ENCODE measurements at places on chromosomes 3 and 15.

DNA sequence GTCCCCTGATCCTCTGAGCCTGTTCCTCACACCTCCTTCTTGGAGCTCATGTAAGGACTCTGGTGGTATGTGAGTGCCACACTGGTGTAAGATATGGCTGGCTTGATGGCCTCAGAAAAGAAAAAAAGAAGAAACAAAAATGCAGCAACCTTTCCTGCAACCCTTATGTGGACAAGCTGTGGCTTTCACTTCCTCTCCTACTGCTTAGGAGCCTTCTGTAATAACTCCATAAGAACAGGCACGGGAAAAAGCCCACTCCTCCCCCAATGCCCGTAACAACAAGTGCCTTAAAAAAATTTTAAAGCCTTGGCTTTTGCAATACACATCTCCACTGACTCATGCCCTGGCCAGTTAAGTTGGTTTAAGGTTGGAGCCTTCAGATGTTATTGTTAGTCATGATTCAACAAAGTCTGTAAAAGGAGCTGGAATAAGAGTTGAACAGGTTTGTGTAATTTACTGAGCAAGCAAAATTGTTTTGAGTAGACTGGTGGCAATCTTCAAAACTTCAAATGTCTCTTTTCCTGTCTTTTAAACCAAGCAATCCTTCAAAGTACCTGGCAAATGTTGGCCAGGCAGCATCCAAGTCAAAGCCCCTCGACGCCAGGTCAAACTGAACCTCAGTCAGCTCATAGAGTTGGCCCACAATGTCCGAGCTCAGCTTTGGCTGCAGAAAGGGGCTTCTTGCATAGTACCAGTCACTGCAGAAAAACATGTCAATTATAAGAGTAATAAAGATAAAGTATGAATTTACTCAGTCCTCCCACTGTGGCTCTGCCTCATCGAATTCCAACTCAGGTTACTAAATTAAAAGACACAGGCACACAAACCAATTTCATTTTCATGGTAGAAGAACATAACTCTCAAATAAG, 22.9 kb downstream of the FYCO1 start:
- peak; percentile 92 for DNase-seq

GRCh38 chr15:80152896-80153876, at the start of gene FAH:
TSS of gene FAH (plus strand) at chr15:80152999. CDS start at chr15:80153055, 56 bp downstream.
- DNase-seq, result peak; percentile 74

- no peak for DNase-seq
Measured at GRCh38 chr3:127042634-127043033, 59.7 kb downstream of the PLXNA1 start.

- no peak for DNase-seq
Measured at GRCh38 chr3:97665896-97666295, 98.7 kb upstream of the ARL6 start.

GRCh38 chr15:67732671-67733374, 92.5 kb upstream of the SKOR1 start:
- no peak for DNase-seq

DNA sequence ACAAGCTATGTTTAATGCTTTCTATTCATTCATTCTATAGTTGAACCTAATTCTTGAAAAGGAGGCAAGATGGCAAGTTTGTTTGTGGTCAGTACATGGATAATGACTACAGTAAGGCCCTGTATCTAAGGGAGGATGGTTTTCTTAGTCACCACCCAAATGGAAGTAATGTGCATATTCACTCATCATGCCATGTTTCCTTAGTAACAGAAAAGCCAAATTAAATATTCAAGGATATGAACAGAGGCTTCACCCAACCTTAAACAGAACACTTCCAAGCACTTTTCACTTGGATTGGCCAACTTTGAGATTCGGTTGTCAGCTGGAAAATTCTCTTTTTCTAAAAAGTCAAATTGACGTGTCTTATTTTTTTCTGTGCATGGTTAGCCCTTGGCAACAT, 805.3 kb upstream of the LMCD1 start:
- DNase-seq, result no peak

DNA sequence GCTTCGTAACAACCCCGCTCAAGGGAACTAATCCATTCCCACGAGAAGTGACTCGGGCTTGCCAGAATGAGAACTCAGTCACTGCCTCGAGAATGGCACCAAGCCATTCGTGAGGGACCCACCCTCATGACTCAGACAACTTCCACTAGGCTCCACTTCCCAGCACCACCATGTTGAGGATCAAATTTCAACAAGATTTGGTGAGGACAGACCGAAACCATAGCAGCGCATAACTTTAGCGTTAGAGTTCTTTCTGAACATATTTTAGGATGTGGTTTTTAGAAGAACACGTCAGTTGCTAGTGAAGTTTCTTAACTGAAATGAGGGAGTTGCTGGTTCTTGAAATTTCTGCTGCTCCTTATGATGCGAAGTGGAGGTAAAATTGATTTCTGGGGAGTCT, 13.5 kb downstream of the PTPRG start:
- DNase-seq, result peak; percentile 99

DNA sequence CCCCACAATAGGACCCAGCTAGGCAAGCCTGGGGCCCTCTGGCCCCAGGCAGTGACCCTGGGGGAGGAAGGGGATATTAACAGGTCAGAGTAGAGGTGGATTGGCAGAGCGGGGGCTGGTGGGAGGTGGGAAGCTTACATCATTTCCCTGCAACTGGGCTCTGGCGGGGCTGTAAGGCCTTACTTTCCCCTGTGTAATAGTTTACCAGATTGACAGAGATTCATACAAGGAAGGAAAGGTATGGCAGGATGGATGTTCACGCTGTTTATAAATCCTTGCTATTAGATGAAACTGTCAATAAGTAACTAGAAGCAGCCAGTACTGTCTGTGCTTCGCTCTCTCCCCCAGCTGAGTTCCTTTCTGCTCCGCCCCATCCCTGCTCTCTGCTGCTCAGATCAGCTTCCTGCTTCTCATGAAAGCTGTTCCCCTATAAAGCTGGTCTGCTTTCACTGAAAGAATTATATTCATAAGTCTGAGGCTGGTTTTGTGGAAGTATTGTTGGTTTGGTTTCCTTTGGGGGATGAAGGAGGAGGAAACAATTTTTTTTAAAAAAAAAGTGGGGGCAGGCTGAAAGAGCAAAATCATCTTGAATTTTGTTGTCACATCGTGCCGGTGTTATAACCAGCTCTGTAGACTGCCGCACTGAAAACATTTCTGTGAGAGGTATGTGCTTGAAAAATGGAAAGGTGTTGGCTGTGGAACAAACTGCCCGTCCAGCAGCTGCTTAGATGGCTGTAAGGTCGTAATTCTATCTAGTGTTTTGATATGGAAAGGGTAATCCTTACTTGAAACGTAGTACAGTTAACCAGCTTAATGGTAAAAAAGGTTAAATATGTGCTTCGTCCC, 76.4 kb downstream of the BBX start:
- DNase-seq, result peak; percentile 52

DNA sequence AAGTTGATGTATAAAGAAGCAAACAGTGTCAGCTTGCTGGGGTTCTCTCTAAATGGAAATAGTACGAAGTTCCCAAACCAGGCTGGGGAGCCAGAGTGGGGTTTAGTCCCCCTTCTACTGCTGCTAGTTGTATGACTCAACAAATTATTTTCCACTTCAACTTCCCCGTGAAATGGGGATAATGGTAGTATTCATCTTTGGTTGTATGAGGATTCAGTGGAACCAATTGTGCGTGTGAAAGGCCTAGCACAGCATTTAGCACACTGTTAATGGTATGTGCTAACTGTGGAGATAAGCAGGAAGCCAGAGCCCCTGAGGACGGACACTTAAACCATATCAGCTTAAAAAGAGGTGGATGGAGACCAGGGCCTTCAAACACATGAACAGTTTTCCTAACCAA, 4.2 kb downstream of the SORD start:
- DNase-seq, result no peak

GRCh38 chr3:56896357-56896756, 94.6 kb upstream of the ARHGEF3 start:
- DNase-seq, result no peak

DNA sequence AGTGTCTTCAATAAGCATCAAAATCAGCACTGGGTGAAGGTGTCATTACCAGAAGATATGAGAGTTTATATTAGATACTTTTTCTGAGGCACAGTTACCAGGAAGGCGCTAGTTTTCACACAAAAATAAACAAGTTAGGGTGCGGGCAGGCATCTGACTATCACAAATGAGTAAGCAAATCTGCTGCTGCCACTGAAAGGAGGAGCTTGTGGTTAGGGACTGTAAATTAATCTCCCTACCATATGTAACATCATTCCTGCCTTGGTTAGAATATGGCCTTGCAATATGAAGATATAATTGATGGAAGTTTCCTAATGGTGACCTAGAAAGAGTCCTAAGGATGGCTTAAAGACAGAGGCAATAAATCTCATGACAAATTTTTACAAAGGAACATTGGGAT, 19.5 kb upstream of the EID1 start:
- peak; percentile 66 for DNase-seq

GRCh38 chr15:67918205-67918861, 78.5 kb upstream of the RNU6-1 start:
- no peak for DNase-seq

DNA sequence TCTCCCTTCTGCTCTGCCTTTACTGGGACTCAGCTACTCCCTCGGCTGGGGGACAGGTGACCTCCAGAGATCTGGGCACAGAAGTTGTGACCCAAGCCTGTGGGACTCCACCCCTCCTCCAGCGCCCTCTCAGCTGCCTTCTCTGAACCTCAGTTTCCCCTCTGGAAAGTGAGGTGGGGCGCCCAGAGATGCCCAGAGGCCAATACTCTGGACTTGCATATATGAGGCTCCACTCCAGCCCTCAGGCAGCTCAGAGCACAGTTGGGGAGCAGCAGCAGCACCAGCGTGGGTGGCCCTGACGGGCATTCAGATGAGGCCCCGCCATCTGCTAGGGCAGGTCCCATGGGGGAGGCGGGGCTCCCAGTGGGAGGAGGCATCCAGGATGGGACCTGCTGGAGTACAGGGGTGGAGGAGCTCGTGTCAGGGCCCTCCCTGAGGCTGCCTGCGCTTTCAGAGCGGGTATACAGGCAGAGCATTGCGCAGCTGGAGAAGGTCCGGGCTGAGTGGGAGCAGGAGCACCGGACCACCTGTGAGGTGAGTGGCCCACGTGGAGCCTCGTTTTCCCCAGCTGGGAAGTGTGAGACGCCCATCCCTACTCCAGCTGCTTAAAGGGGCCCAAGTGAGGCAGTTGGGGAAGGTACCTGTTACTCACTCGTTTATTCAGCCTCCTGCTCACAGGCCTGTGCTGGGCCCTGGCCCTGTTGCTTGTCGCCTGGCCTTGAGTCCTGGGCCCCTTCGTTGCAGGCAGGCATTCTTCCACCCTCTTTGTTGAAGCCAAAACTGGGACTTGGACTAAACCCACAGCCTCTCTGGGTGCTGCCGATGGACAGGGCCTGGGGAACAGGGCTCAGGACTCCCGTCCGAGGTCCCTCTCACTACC, 35.4 kb downstream of the PSTPIP1 start:
- no peak for DNase-seq

- DNase-seq, result peak; percentile 77
Measured at GRCh38 chr15:36589971-36590370, 10.5 kb downstream of the CDIN1 start.

DNA sequence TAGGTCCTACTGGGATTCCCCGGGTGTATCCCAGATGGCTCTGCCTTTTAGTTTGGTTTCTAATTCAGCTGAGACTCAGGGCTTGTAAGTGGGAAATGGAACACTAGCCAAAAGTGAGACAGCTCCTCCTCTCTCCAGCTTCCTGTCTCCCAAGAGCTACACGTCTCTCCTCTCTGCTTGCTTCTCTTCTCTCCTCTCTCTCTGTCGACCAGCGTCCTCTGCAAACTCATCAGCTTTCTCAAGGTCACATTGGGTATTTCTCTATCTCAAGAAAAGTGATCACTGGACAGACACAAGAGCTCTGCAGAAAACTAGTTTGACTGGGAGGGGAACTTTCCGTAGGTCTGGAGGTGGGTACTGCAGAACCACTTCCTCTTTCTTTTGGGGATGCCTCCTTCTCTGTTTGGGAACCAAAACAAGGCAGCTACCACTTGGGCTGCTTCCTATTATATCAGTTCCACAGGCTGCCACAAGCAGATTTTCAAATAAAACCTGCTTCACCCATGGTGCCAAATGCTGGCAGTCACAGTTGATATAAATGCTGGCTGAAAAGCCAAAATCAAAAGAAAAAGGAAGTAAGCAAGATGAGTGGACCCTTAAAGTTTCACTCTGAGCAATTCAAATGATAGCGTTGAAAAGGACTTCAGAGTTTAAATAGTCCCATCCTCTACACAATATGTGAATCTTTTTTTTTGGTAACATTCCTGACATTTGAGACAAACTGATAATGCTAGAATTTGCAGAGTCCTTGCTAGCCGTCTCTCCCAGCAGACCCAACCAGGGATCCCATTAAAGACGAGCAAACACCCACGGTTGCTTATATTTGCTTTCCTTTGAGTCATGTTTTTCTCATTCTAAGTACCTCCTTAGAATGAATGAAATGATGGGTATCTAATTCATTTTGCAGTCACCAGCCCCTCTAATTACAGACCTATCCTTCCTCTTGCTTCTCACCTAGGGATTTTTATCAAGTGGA, 7.2 kb upstream of the DYNC1LI1 start:
- DNase-seq, result peak; percentile 75

- no peak for DNase-seq
Measured at GRCh38 chr3:105518203-105518602, 151.5 kb downstream of the ALCAM start.

DNA sequence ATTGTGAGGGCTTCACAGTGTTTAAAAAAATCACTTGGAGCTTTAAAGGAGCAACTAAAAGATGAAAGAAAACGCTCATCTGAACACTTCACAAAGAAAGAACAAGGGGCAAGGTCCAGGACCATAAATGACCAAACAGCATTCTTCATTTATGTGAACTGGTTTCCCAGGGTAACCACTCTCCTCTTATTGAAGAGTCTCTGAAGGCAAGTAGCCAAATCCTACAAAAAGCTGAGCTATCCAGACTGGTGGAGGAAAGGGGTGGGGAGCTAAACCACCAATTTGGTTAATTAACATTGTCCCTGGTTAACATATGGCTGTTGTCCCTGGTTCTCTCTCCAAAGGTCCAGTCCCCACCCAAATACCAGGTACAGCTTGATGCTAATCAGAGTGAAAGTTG, 58.1 kb downstream of the OSBPL10 start:
- no peak for DNase-seq

DNA sequence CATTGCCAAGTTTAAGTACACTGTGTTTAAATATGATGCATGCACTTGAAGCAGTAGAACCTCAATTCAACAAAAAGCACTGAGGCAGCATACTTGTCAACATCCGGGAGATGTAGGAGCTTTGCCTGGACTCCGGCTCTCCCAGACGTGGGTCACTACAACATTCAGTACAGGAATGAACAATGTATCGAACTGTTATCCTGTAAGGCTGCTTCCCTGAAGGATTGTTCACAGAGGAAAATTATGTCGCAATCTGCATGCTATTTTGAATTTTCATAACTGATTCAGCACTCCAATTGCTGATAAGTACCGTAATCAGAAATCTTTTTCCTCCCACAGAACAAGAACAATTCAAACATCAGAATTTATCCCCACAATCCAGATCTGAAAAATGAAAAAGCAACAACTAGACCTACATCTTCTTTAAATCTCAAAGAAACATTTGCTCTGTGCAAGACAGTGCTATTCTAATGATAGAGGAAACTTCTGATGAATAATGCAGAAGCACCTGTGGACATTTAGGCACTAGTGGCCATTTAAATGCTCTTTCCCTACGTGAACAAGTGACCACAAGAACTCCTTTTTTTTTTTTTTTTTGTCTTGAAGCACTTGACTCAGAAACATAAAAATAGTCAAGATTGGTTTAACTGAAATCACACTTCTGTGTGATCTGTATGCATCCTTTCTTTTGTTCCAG, 113.4 kb downstream of the PLCH1 start:
- no peak for DNase-seq
